ENCODE measurements at places on chromosomes 16 and 17.

- DNase-seq, result peak; percentile 70
Measured at GRCh38 chr17:45852535-45853297, 8.0 kb downstream of the SPPL2C start.

- no peak for DNase-seq
Measured at GRCh38 chr17:53033297-53033696, 789.4 kb upstream of the KIF2B start.

GRCh38 chr16:85673529-85674417 lies 15.0 kb downstream of the GINS2 start:
- DNase-seq, result no peak

DNA sequence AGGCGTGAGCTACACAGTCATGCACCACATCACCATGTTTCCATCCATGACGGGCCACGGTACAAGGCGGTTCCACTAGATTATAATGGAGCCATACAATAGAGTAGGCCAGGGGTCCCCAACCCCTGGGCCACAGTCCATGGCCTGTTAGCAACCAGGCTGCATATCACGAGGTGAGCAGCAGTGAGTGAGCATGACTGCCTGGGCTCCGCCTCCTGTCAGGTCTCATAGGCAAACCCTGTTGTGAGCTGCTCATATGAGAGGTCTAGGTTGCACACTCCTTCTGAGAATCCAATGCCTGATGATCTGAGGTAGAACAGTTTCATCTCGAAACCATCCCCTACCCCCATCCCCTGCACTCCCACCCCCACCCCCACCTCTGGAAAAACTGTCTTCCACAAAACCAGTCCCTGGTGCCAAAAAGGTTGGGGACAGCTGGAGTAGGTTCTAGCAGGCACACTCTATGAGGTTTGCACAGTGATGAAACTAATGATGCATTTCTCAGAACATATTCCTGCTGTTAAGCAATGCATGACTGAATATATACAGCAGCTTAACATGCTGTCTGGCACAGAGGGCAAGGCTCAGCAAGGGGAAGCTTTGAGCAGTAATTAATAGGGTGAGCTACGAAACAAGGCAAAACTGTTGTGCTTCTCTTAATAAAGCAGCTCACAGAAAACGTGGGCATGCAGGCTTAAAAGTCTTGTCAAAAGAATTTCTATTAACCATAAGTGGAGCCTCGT lies 108.0 kb downstream of the VPS53 start:
- DNase-seq, result no peak

- DNase-seq, result peak; percentile 7
Measured at GRCh38 chr17:57665696-57666095, 79.4 kb downstream of the CCDC182 start.

DNA sequence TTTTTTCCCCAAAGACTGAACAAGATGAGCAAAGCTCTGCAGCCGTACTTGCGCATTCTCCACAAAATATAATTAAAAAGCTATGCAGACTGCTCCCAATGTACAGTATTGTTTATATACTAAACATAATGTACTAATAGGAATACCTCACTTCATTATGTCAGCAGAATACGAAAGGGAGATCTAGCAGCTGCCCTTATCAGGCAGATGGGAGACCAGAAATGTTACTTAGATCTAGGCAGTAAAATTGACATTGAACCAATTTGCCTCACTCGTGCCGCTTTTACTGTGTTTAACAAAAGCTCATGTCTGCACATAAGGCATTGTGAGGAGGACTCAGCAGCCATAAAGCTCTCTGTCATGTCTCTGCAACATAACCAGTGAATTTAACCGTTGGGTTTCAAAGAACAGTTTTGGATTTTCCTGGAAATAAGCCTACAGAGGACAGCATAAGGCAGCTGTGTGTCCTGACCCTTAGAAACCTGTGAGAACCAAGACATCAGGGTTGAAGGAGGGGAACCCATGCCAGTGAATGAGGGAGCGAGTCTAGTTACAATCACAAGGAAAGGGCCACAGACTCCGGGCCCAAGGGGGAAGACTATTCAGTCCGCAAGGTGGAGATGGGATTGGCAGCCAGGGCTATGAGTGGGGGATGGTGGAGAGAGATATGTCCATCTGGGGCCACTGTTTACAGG lies 71.4 kb downstream of the GNAO1 start:
- DNase-seq, result no peak

- no peak for DNase-seq
Measured at GRCh38 chr16:9308850-9309249, 217.4 kb downstream of the HAPSTR1 start.

DNA sequence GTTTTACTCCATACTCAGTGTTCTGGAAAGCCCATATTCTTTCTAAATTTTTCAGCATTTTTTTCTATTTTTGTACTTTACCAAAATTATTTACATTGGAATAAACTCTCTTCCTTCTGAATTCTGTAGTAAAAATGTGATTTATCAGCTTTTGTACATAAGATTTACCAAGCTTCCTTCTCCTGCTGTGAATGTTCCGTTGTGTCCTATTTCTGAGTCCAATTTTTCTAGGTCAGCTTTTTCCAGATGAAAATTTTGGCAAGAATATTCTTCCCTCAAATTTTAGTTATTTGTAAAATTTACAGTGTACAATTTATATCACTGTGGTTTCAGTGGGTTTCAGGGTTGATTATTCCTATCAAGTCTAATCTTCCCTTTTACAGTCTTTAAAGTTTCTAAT lies 27.5 kb downstream of the ASPA start:
- no peak for DNase-seq

DNA sequence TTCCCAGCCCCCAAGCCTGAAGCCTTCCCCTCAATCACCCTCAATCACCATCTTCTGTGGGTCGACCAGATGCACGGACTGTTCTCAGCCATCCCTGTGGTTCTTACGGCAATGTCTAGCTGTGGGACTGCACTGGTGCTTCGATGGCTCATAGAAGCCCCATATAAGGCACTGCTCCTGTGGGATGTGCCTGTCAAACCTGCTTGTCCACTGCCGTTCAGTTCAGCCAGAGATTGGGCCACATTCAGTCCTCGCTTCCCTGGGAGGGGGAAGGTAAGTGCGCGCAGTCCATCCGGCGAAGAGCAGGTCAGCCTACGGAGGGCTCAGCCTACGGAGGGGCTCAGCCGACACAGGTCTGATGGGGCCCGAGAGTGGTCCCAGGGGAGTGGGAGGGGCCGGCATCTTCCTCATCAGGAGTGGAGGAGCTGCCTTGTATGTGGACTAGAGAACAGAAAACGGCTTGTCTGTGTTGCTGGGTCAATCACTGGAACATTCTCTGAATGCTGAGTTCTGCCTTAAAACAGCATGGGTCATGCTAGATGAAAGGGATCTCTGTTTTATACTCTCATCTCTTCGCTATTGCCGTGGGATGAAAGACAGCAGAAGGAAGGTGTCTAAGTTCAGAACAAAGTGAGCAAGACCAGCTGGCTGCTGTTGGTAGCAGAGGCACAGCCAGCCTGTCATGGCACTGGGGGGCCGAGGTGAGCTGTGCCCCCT lies at the start of gene CARD14:
Gene CARD14 (plus strand): TSS at position 247 of the 717 bp plus-strand sequence. CDS start 11,409 bp downstream, outside the sequence.
- DNase-seq, result no peak

DNA sequence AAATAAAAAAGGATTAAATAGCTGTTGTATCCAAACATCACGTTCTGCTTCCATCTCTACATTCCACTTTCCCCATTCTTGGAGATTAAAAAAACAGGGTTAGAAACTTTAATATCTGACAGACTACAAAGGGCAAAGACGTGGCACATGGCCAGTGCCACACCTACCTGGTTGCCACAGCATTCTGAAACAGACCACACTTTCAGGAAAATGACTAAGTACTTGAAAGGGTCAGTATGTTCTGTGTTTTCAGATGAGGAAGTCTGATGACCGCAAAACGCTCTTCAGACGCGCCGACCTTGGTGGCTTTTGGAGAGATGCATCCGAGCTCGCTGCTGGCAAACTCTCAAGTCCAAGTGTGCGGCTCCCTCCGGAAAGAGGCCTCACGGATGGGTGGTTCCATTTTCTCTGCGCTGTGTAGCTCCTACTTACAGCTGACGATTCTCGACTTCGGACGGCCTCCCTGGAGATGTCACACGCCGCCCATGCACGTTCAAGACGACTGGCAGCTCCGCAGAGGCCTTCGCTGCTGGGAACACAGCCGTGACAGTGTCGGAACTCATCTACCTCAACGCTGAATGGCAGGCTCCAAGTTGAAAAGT lies 15.5 kb downstream of the MAP1LC3B start:
- no peak for DNase-seq

DNA sequence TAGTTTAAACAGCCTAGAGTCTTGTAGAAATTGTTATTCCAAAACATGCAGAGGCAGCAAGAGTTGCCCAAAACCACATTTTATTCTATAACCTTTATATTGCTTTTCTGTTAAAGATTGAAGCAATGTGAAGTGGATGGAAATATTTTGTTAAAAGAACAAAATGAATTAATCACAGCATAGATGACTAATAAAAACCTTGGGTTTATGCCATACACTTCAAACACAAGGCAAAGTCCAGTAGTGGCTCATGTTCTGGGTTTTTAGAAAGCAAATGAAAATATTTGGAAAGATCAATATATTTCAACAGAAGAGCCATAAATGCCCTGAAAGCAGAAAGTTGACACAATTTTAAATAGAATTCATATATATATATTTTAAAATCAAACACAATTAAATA lies 36.7 kb upstream of the ULK2 start:
- no peak for DNase-seq

DNA sequence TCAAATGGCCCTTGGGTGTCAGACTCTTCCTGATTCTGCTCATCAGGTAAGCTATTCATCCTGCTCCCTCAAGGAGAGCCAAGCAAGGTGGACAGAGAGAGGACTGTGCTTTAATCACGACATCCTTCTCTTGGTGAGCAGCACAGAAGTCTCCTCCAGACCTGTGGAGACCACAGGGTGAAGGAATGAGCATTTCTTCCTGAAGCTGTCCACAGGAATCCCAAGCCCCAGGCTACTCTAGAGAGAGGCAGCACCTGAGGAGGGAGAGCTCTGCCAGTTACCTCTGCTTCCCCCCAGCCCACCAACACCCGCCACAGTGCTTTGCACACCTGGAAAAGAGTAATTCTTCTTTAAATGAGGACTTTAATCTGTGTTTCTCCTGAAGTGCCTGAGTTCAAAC lies 100.0 kb downstream of the PARN start:
- DNase-seq, result no peak

DNA sequence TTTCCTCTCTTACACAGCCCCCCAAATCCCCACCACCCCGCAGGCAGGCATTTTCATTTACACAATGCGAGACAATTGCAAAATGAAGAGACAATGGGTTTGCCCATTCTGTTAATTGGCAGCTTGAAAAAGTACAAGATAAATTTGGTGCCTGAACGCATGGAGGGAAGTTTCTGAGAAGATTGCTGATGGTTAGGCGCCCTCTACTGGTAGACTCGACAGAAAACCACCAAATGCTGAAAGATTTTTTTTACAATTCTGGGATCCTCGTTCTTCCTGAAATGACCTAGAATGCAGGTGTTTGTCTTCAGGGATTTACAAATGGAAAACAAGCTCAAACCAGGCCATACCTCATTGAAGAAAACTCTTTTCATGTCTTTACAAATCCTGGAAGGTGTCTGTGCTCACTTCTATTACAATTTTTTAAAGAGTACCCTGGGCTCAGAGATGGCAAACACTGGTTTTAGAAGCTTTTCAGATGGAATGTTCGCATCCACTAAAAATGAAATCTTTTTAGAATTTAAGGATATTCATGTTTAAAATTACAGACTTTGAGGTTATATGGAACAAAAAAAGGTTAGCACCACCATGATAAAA lies 338.5 kb downstream of the PMP22 start:
- peak; percentile 64 for DNase-seq

GRCh38 chr16:62156971-62157370 lies 120.7 kb upstream of the CDH8 start:
- no peak for DNase-seq

- peak; percentile 54 for DNase-seq
Measured at GRCh38 chr17:83119987-83120864, 40.8 kb downstream of the METRNL start.

GRCh38 chr16:87880117-87880696 lies 10.9 kb upstream of the SLC7A5 start:
- no peak for DNase-seq

DNA sequence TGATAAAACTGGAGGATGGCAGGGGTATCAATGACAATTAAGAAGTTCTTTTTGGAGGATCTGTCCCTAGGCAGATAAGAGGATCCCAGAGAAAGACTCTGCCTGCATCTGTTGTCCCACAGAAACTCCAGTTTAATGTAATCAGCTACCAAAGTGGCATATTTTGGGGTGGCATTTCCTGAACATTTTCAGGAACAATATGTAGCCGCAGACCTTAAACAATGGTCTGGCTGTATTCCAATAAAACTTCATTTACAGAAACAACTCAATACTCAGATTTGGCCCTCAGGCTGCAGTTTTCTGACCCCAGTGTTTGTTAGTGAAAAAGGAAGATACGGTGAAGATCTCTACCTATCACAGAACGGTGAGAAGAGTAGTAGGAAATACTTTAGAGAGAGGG lies 46.1 kb downstream of the KCNJ16 start:
- DNase-seq, result no peak

DNA sequence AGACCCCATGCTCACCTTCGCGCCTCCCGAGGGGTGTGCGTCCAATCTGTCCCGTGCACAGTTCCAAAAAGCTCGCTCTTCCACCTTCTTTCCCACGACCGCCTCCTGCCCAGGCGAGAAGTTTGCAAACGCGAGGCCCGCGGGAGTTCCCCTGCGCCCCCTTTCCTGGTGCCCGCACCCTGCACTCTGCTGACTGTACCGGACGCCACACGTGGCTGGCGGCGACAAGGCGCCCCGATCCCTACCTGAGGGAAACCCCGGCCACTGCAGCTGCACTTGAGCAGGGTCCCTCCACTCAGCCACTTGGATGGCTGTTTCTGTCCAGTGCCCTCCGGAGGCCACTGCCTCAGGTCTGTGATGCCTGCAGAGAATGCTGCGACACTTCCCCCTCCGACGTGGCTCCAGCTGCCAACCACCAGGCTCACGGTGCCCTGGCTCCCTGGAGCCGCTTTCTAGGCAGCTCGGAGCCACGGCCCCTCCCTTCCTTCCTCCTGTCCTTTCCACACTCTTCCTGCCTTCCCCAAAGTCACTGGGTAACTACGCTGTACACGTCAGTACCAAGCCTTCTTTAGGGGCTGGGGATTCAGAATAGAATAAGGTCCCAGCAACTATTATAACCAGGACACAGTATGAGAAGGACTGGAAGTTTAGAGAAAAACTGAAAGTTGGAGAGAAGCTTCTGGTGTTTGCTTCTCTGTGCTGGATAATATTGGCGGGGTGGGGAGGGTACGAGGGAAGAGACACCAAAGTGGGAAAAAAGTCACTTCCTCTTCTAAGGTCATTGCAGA lies at the start of gene MLKL:
Gene MLKL (minus strand): TSS at position 425 of the 788 bp plus-strand sequence. CDS start 5,105 bp downstream, outside the sequence.
- DNase-seq, result peak; percentile 68

DNA sequence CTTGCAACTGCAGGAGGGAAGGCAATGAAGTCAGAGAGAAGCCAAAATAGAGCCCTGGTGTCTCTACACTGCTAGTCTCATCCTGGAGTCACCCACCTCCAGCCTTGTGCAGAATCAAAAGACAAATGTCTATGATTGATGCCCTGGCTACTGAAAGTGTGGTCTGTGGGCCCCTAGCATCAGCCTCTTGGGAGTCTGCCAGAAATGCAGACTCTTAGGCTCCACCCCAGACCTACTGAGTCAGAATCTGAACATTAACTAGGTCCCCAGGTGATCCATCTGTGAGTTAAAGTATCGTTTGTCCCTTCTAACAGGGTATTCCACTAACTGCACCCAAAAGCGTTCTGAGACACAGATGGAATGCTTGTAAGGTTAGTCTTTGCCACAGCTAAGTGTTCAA lies 21.2 kb downstream of the EARS2 start:
- DNase-seq, result no peak

Measured in activated naive CD4-positive, alpha-beta T cell treated with anti-CD3 and anti-CD28 coated beads, Interleukin-2, amount 10 ng/mL, durations not matched to agents 7 days and 5 days (primary cell).